ENCODE measurements at places on chromosomes 4 and X.

- no peak for DNase-seq
Observed at GRCh38 chr4:11564021-11564420, 135.3 kb upstream of the HS3ST1 start.

GRCh38 chr4:110770353-110770752, 147.5 kb upstream of the PITX2 start:
- DNase-seq = no peak

DNA sequence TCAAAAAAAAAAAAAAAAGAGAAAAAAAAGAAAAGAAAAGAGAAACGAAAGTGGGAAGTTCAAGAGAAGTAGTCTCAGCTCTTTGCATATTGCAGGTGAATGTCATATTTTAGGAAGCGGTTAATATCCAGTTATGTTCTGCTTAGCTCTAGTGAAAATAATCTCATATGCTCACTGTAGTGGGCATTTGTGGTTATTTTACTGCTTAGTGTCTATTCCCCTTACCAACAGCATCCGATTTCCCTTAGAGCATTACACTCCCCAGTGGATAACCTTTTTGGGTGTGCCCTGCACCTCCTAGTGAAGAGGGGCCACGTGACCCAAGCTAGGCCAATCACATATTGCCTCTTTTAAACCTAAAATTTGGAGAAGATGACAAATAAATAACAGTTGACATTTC, 111.2 kb upstream of the ZNF827 start:
- no peak for DNase-seq

DNA sequence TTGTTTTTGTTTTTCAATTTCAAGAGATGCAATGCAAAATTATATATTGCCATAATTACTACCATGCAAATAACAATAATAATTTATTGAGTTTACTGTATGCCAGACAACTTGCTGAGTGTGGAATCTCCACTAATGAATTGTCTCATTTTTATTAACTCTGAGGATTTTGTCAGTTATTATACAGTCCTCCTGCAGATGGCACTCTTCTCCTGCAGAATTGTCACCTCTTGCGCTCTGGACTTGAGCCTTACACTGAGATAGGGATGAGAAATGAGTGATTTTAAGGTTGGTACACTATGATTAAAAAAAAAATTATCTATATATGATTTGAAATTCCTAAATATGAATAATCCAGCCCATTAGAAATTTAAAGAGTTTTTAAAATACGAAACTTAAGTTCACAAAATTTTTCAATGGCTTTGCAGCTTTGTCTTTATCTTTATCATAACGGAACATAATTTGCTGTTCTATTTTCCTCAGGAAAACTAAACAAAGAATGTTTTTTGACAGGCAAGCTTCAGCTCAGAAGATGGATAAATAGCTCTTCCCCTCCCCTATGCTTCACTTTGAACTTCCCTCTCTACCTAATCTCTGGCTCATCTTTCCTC, 12.7 kb upstream of the PAQR3 start:
- DNase-seq = no peak

- DNase-seq = no peak
Observed at GRCh38 chr4:78361621-78362120, 189.9 kb upstream of the ANXA3 start.

DNA sequence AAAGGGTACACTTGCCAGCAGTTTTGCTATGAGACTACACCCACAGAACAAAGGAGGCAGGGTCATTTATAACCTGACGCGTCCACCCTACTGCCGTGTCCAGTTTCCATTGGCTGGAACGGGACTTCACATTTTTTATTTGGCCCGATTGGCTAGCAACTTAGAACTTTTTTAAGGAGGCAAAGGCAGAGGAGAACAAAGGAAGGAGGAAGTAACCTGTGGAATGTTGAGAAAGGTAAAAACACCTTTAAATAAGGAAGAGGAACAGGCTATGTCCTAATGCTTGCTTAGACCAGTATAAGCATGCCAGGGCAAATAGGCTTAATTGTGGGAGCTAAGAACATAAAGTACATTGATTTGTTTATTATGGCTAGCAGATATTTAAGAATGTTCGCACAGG, 18.7 kb downstream of the KDM6A start:
- DNase-seq = no peak

GRCh38 chr4:95987851-95988250, 148.0 kb downstream of the PDHA2 start:
- DNase-seq = no peak

Measured in stimulated activated CD4-positive, alpha-beta T cell treated with anti-CD3 and anti-CD28 coated beads, TNF-alpha, amount 100 ng/mL, for 1 hour (primary cell).